Uterus (tissue), 4 donors: ENCODE measurements at places on chromosomes 12 and 14.

GRCh38 chr14:76591266-76591665, 170.0 kb upstream of the VASH1 start:
- no peak for DNase-seq

DNA sequence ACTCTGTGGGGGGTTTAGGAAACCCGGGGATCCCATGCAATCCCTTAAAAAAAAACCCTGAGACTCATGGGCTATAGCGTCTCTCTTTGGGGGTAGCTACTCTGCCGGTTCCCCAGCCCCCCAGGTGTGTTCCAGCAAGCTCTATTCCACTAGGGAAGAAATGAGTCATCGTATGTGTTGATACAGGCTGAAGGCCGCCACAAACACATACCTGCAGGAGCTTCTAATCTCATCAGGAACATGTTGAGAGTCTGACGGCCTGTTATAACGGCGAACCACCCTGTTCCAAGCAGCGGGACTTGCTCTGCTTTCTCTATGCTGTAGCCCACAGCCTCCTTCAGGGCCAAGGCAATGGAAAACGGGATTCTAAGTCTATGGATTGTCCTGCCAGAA, 977 bp upstream of the KRT5 start:
- DNase-seq: no peak

DNA sequence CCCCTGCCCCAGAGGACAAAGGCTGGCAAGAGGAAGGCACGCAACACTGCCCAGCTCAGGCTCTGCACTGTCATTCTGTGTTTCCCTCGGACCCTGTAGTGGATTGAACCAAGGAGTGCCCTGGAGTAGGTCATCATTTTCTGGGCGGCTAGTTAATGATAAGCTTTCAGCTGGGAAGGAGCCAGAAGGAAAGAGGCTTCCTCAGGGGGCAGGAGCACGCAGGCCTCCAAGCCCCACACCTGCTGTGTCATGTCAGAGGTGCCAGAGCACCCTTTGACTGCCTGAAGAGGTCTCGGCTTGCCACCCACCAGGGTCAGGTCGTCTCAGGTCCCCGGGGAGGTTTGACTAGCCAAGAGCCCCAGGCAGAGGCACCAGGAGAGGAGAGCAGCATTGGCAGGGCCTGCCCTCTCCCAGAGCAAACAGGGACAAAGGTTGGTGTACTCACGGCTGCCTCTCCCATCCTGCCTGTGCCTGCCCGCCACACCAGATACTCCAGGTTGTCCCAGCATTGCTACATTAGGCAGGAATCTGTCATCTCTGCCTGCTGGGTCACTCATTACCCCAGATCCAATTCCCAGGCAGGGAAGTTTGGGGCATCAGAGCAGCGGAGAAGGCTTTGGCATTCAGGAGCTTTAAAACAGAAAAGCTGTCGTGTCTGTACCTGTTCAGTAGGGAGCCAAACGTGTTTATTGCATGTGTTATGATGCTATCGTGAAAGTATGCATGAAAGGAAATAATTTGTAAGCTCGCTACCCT, 33.5 kb upstream of the ATP2A2 start:
- no peak for DNase-seq

- peak; percentile 83 for DNase-seq
Observed at GRCh38 chr12:55927588-55928502, at the start of gene PYM1. Gene PYM1, minus strand, starts transcription at chr12:55927894. Its CDS starts 133 bp downstream, at chr12:55927761.

DNA sequence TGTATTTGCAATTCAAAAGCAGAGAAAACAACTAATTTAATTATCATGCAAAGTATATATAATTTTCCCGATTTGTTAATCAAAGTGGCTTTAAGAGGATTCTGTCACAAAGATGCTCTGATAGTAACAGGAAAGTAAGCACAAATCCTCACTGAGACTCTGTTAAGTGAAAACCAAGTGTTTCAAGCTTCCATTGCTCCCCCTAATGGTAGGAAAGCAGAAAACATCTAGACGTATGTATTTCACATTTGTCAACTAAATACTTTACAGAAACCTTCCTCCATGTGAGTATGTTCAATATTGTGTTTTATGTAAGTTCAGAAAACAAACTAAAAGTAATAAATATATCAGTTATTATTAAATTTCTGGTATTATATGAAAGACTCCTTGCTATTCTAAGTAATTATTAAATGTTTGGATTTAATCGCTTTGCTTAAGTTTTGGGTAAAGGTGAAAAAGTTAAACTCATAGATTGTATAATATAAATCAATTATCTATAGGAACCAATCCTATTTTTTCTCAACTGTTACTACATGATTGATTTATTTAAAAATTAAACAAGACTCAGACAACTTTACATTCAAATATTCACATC, 1.5 kb upstream of the NTS start:
- DNase-seq: no peak

GRCh38 chr14:45680531-45680930, 427.5 kb upstream of the MIS18BP1 start:
- DNase-seq: no peak

- no peak for DNase-seq
Observed at GRCh38 chr12:78248321-78248720, 417.6 kb downstream of the NAV3 start.

GRCh38 chr14:20624495-20625070, 16.9 kb downstream of the OR6S1 start:
- peak; percentile 45 for DNase-seq

GRCh38 chr12:76065917-76066316, 18.6 kb downstream of the NAP1L1 start:
- no peak for DNase-seq

DNA sequence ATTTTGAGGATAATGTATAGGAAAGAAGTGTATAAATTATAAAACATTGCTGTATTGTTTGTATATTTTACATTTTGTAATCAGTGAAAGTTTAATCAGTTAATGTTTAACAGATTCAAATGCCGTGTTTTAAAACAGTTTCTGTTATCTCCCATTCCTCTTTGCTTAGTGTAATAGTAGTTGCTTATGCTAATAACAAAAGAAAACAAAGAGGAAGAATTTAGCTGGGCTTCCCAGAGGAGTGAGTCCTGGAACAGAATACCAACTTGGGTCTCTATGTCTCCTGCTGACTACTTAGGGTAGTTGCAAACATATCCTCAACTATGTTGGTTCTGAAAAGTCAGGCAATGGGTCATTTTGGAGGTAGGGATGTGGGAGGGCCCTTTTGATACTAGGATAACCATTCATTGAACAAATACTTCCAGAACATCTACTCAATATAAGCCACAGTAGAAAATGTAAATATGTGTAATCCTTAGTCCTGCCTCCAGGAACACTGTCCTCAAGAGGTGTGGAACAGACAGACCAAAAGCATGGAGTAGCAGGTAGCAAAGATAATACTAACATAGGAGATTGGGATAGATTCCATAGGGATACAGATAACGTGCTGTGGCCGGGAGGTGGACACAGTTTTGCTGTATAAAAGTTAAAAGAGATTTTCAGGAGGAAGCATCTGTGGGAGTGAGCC, 36.1 kb upstream of the EVL start:
- no peak for DNase-seq

DNA sequence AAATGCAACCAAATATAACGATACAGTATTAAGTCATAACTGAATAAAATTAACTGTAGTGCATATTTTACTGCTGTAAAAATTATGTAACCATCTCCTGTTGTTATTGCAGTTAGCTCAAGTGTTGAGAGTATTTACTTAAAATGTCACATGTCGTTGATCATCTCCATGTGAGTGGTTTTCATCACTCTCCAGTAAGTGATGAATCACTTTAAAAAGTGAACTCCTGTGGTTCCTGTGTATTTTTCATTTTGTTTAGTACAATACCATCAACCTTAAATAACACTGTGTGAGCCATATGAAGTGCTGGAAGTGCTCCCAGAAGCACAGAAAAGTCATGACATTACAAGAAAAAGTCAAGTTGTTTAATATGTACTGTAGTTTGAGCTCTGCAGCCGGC, 104.7 kb upstream of the SLCO1B1 start:
- DNase-seq: no peak

GRCh38 chr12:19430988-19431387, 8.3 kb upstream of the AEBP2 start:
- no peak for DNase-seq

DNA sequence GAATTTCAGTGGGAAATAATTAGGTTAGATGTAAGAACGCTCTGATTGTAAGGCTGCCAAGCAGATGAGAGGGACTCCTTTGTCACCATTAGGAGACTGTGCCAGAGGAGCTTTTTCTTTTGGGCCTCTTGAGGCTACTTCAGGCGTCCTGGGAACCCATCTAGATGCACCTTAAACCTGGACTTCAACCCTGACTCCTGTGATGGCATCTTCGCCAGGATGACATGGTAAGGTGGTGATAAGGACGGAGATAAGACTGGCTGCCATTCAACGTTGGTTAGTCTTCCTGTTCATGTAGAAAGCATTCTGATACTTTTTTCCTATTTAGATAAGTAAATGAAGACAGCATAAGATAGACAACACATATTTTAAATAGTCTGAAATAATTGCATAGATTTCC, 36.3 kb downstream of the STK38L start:
- no peak for DNase-seq

DNA sequence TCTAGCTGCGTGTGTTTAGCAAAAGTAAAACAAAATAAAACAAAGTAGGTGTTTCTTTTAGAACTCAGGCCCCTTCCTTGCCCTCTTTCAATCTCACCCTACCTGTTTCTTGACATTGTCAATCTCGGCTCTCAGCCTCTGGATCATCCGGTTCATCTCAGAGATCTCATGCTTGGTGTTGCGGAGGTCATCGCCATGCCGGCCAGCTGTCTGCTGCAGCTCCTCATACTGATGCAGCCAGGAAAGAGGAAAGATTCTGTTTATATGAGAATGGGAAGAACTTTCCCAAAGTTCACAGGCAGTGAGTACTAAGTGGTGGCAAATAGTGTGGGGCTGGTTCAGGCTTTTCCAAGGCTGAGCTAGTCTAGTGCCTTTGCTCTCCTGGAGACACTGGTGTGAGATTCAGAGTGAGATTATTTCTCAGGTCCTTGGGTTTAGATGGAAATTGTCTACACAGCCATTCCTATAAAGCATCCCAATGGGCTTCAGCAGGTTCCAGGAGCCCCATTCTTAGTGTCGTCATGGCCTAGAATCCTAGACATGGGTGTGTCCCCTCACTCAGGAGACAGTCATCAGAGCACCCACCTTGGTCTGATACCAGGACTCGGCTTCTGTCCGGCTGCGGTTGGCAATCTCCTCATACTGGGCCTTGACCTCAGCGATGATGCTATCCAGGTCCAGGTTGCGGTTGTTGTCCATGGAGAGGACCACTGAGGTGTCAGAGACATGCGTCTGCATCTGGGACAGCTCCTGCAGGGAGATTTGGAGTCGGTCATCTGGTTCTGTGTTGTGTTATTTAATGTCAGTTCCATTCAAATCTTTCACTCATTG, 3.0 kb downstream of the KRT5 start:
- DNase-seq: no peak

GRCh38 chr14:100841761-100842403, 16.0 kb downstream of the MEG3 start:
- DNase-seq: no peak

- DNase-seq: no peak
Observed at GRCh38 chr14:51597261-51598001, 54.3 kb upstream of the FRMD6 start.

- no peak for DNase-seq
Observed at GRCh38 chr14:33805593-33805992, 145.3 kb downstream of the EGLN3 start.

DNA sequence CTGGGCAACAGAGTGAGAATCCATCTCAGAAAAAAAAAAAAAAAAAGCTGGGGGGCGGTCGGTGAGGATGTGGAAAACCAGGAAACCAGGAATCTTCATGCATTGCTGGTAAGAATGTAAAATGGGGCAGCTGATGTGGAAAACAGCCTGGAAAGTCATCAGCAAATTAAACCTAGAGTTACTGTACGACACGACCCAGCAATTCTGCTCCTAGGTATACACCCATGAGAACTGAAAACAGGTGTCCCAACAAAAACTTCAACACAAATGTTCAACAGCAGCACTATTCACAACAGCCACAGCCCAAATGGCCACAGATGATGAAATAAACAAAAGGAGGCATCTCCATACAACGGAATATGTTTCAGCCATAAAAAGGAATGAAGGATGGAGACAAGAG, 97.3 kb downstream of the NCOR2 start:
- DNase-seq: no peak

GRCh38 chr14:73995977-73996378, 23.1 kb downstream of the ENTPD5 start:
- DNase-seq: no peak

DNA sequence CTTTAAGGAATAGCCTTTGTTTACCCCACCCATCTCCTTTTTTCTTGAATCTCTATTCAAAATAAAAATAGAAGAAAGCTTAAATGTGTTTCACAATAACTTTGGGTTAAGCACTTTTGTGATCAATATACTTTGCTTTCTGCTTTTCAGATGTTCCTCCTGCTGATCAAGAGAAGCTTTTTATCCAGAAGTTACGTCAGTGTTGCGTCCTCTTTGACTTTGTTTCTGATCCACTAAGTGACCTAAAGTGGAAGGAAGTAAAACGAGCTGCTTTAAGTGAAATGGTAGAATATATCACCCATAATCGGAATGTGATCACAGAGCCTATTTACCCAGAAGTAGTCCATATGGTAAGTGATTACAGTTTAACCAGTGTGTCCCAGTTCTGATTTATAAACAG, 95.0 kb downstream of the PPP2R5C start:
- DNase-seq: no peak

GRCh38 chr12:2319737-2320506, 267.1 kb downstream of the CACNA1C start:
- DNase-seq: no peak

DNA sequence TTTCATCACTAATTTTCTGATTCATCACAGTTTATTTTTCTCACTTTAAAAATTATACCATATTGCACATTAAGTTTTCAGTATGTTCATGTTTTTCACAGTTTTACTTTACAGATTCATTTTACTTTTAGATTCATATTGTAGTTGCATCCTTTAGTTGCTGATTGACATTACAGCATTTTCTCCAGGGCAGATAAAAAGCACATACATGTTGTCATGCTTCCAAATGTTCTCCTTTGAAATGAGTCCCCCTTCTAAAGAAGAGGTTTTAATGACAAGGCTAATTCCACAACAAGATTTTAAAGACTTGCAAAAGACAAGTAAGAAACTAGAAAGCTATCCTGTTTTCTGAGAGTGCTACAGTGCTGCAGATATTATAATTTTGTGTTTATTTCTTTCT, 72.1 kb upstream of the RASSF8 start:
- DNase-seq: no peak

GRCh38 chr12:42679466-42679865, 89.9 kb upstream of the PRICKLE1 start:
- DNase-seq: no peak
